ENCODE measurements at places on chromosomes 13 and 19.

- DNase-seq = no peak
Measured at GRCh38 chr19:35710784-35711723, 6.7 kb downstream of the ZBTB32 start.

DNA sequence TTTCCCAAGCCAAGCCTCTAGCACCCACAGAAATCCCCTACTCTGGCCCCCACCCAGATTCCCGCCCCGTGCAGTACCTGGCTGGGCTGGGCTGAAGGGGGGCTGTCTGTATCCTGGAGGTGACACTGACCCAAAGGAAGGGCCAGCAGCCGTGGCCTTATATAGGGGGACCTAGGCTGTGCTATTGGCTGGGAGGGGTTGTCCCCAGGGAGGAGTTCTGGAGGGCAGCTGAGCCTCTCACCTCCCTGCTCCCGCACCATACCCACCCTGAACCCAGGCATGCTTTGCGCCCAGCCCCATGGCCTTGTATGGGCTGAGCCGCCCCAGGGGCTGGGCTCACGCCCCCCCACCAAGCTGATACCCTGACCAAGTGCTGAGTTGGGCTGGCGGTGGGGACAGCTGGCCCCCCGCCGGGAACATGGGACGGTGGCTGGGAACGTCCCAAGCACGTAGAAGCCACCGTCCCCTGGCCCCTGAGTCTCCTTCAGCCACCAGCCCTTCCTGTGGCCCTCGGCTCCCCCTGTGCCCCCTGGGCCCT lies at the start of gene CKM:
TSS of gene CKM (minus strand) at position 132 of the 538 bp plus-strand sequence. CDS start 3,162 bp downstream, outside the sequence.
- no peak for DNase-seq

DNA sequence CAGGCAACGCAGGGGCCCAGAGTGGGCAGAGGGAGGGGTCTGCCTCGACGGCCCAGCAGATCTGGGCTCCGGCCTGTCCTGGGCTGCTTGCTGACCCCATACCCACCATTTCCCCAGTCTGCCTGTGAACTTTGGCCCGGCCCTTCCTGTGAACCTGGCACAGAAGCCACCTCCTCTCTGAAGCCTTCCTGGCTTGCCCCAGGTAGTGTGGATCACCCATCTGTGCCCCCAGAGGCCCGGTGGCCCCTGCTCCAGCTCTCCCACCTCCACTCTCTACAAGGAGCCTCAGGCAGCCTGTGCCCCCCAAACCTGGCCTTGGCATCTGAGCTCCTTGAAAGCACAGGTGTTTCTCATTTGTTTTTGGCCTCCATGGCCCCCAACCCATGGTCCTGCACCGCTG lies 15.7 kb downstream of the PLEKHF1 start:
- DNase-seq = no peak

- DNase-seq = peak; percentile 36
Measured at GRCh38 chr19:48400018-48400742, 6.7 kb downstream of the GRIN2D start.

- DNase-seq = no peak
Measured at GRCh38 chr19:50221087-50221486, 17.7 kb downstream of the MYH14 start.

DNA sequence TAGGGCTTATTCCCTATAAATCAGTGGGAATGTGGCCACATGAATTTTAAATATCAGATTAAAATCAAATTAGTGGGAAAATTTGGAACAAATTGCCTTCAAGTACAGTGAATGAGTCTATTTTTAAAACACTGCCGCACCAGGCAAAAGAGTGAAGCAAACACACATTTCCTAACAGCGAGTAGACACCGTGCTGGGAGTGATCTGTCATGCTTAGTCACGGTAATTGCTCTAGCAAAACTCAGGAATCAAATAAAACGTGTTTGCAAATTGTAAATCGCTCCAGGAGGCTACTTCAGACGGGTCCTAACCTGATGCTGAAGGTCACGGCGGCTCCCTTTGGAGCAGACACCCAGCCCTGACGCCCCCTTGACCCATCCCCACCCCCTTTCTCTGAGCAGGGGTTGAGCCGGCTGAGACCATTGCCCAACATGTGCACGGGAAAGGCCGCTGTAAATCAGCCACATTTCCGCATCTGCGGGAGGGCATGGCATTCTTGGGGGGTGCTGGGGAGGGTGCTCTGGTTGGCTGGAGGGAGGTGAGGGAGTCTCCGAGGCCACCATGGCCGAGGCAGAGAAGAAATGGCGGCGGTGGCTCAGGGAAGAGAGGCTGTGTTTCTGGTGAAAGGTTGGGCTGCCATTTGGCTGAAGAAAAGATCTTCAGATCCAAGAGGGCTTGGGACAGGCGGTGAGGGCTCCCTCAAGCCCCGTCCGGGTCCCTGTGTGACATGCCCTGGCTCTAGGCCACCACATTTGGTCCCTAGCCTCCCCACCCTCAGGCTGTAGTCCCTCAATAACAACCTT lies 8.9 kb downstream of the CEBPA start:
- DNase-seq = no peak

- no peak for DNase-seq
Measured at GRCh38 chr19:1613808-1614570, 8.7 kb upstream of the UQCR11 start.

DNA sequence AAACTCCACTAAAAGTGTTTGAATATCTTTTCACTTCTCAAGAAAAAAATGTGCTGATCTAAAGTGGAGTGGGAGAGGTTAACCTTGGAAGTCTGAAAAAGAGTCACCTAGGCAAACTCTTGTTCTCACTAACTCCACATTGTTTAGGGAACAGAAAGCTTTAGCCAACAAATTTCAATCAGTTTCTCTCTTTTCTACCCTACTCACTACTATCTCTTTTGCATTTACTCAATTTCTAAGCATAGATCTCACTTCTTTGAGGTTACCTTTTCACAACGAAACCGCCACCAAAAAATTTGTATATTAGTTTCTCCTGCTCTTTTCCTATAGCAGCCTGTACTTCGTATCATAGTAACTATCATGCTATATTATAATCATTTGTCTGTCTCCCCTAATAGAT lies 6.3 kb downstream of the NHLRC3 start:
- DNase-seq = no peak

All from hematopoietic multipotent progenitor cell treated with erythropoietin and hydrocortisone succinate and interleukin-3 and kit ligand, for 17 days (in vitro differentiated cells).